ENCODE measurements at places on chromosomes 12 and 14.

DNA sequence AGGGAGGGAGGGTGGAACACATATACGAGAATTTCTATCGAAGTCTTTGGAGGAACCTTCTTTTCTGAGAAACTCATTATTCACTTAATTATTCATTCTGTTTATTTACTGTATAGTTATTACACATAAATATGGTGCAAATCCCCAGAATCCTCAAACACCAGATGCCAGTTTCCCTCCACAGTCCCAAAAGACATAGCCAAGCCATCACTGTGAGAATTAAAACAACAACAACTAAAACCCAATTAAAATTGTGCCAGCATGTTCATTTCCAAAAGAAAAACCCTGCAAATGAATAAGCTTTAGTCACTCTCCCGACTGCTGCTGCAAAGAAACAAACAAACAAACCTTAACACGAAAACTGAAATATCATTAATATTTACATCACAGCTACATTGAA, 173.5 kb downstream of the EFCAB11 start:
- DNase-seq = no peak

DNA sequence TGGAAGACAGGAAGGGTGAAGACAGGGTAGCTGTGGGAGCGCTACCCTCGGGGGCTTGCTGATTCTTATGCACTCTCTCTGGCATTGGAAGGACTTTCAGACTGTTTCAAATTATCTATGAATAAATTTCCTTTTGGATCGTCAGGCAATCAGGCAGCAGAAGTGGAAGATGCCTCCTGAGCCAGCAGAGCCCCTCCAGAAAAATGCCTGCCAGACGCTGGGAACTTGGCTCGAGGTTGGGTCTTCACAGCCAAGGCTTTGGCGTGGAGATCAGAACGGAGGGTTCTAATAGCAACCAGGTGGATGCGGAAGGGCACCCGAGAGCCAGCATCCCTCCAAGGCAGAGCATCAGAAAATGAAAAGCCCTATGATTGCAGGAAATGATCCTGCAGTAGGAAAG, 119.2 kb upstream of the RFLNA start:
- no peak for DNase-seq

DNA sequence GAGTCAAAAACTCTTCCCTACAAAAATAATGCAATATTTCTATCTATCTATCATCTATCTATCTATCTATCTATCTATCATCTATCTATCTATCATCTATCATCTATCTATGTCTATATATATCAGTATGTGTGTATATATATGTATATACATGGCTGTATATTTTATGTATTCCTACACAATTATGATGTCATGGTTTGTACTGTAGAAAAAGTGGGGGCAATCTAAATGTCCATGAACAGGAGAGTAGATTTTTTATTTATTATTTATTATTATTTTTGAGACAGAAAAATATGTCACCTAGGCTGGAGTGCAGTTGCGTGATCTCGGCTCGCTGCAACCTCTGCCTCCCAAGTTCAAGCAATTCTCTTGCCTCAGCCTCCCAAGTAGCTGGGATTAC, 45.6 kb upstream of the BICD1 start:
- DNase-seq = no peak

- DNase-seq = no peak
These were observed 13.8 kb downstream of the TESPA1 start for GRCh38 chr12:54970741-54971140.

DNA sequence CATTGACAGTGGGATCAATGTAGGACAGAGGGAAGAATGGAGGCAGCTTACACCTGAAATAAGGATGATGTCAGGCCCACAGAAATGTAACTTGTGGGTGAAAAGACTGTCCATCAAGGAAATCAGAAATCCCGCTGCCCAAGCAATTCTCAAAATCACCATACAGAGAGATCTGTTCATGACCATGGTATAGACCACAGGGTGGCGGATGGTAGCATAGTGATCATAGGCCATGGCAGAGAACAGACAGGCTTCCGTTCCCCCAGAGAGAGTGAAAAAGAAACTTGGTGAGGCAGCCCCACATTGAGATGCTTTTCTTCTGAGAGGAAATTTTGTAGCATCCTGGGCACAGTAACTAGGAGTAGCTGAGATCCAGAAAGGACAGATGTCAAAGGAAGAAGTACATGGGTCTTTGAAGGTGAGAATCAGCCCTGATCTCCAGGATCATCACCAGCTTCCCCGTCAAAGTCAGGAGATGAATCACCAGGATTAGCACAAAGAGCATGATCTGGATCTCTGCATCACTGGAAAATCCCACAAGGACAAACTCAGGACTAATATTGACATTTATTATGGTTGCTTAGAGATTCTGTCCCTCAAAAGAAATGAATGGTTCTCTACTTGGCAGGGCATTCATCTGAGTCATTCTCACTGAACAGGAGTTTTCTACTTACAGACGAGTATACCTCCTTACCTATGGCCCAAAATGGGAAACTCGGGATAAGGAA, 5.5 kb upstream of the ZNF641 start:
- peak; percentile 65 for DNase-seq

All from M059J (cell line).